ENCODE measurements at places on chromosomes 2 and 18.

GRCh38 chr18:35950628-35950982 lies 21.9 kb upstream of the RMP24 start:
- DNase-seq, result no peak

DNA sequence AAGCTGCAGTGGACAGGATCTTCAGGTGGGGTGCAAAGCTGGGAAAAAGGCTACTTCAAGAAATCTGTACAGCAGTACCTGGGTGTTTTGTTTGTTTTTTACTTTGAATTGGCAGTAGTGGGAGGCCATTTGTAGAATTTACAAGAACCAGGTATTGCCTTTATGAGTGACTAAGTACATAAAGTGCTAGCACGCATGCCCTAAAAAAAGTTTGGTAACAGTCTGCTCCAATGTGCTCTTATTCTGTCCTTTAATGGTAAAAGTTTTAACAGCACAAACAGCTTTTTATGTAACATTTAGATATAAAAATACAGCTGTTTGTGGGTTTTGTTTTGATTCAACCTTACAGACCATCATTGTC lies 17.2 kb downstream of the REV1 start:
- no peak for DNase-seq

- no peak for DNase-seq
These were observed 366.6 kb upstream of the MC4R start for GRCh38 chr18:60739212-60739611.

GRCh38 chr2:153871231-153872221 lies at the start of gene GALNT13:
GALNT13 (plus strand) TSS chr2:153871922.
- peak; percentile 54 for DNase-seq

DNA sequence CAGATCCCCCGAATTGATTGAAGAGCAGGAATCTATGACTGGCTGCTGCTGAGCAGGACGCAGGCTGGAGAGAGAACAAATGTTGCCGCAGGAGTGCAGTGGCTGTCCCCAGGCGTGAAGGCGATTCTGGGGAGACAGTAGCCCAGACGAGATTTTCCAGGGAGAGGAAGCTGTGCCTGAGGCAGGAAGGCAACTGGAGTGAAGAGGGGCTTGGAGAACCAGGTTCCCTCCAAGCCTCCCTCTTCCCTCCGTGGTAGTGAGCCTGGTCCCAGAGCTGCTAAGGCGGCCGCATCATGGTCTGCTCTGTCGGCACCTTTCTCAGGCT lies 1.3 kb upstream of the NPPC start:
- DNase-seq, result no peak

- no peak for DNase-seq
These were observed 19.4 kb downstream of the THAP4 start for GRCh38 chr2:241617431-241618154.

DNA sequence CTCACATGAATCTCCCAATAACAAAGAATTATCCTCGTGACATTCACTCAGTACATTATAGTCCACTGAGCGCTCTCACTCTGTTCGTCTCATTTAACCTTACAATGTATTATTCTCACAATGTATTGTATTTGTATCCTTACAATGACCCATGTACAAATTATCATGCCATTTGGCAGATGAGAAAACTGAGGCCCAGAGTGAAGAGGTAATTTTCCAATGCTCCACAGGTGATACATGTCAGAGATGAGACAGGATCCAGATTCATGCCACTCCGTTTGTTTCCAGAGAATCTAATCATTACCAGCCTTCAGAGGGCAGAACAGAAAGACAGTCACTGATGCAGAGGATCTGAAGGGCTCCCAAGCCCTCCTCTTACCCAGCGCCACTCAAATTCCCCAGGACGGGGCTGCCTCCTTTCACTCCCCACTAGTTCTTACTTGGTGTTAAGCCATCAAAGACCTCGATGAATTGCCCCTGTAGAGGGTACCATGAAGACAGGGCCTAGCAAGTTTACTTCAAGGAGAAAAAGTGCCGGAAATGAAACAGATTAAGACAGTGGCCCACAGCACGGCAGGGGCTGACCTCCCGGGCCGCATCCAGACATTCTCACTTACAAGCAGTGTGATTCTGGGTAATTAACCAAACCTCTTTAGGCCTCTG lies 98.4 kb upstream of the MBOAT2 start:
- no peak for DNase-seq

DNA sequence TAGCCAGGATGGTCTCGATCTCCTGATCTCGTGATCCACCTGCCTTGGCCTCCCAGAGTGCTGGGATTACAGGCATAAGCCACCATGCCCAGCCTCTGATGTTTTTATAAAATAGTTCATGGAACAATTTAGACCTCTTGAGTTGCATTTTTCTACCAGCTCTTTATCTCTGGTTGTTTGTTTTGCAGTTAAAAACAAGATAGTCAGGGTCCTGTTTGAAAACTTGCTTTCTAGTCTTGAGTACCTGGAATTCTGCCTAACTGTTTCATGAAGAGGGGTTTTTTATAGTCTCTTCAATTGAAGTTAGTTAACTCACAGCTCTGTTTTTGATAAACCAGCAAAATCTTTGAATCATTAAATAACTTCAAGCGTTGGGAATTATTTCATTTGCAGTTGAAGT lies 244.8 kb downstream of the PARD3B start:
- DNase-seq, result no peak

DNA sequence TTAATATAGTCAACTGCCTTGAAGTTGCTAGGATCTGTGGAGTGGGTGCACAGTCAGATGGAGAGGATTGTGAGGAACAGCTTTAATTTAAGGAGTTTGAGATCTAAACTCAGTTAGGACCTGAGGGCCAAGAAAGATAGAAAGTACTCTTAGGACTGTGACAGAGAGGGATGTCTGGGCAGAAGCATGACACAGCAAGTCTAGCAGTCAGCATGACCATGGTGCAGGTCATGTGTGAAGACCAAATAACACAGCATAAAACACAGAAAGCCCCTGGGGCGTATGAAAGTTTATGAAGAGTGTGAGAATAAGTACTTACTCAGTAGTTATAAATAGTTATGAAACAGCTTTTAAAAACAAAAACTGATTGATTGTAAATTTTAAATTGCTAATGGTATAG lies 107.2 kb downstream of the GALNT1 start:
- no peak for DNase-seq

DNA sequence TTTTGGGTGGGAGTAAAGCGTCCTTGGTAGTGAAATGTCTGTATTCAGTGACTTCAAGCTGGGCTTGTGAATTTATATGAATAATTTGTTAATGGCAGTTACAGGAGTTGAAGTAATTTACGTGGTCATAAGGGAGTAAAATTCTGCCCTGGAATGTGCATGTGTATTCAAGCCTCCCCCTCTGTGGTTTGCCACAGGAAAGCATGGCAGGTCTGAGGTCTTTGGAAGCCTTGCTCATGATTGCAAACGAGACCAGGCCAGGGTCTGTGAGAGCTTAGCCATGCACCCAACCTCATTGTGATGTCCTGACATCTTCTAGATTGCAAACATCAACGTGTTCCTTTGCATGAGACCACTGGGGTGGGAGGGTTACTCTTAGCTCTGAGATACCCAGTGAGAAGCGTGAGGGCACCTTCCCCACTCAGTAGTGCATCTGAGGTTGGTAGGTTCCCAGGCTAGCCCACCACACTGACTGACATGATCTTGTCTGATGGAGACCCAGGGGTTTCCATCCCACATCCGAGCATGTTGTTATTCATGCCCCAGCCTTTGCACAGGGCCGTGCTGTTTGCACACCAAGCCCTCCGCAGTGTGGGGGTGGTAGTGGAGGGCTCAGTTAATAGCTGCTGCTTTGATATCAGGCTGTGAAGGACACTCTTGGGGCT lies 216.5 kb downstream of the KLHL29 start:
- no peak for DNase-seq

DNA sequence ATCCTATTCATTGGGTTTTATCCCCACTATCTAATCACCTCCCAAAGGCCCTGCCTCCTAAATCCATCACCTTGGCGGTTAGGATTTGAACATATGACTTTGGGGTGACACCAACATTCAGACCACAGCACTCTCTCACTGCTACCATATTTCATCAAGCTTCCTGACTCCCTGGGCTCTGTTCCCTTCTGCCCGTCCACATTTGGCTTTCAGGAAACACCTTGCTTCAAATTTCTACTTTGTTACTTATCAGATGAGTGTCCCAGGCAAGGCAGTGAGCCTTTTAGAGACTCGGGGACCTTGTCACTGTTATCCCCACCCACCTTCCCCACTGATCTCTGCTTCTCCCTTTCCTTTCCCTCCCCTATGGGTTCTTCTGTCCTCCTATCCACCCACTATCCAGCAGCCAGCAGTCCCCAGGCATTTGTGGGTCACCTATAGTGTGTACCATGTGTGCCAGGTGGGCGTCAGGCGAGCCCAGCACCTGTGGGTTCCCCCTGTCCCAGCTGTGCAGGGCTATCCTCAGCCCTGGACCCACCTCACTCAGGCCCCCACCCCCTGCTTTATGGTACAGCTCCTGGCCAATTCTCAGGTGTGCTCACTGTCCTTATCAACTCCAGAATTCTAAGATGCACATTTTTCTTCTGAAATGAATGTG lies 230.9 kb downstream of the LOXHD1 start:
- DNase-seq, result no peak

- no peak for DNase-seq
These were observed 260.0 kb upstream of the FN1 start for GRCh38 chr2:215695861-215696260.

DNA sequence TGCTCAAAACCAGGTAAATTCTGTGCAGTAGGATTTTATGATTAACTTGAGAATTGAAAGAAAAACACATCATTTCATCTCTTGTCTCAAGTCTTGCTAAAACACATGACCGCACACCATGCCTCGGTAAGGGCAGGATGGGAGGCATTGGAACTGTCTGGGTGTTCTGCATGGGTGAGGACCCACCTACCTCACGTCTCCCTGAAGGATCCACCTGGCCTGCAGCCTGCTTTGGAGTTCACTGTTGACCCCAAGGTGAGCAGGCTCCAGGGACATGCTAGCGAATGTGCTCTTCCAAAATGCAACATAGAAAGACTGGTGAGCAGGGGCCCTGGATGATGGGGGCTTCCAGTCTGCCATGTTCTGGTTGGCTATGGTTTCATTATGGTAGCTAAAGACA lies 131.5 kb downstream of the NCK2 start:
- no peak for DNase-seq

GRCh38 chr18:46334868-46335281 lies 230.7 kb downstream of the HAUS1 start:
- no peak for DNase-seq

DNA sequence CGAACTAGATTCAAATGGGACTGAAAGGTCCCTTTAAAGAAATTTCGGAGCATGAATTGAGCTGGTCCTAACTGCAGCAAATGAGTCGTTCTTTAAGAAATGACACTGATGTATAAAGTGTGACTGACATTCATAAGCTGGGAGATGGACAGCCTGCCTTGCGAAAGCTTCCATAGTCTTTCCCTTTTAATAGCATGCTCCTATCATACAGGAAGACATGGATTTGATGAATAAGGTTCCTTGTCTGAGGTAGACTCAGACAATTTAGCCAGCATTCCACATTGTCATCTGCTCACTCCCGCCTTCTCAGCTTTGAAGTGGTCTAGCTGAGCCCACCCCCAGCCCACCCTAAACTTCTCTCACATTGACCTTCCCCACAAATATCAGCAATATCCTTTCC lies 264.9 kb downstream of the TSN start:
- no peak for DNase-seq

GRCh38 chr2:200219309-200220113 lies 87.0 kb upstream of the SPATS2L start:
- no peak for DNase-seq

DNA sequence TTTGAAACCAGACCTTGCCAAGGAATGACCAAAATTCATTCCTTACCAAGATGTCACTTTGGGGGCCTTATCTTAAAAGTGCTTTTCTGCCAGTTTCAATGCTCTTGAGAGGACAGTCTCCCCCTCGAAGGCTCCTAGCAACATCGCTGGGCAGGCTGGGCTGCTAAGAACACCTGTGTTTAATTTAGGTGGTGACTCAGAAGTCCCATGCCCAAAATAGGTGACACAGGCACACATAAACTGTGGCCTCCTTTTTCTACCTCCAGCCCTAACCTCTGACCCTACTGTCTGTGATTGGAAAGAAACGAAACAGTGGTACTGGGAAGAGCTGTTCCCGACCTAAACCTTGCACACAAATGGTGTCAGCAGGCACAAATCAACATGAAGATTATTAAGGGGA lies 28.7 kb upstream of the ROCK2 start:
- DNase-seq, result no peak

- no peak for DNase-seq
These were observed 31.1 kb upstream of the MYT1L start for GRCh38 chr2:2362181-2362580.

DNA sequence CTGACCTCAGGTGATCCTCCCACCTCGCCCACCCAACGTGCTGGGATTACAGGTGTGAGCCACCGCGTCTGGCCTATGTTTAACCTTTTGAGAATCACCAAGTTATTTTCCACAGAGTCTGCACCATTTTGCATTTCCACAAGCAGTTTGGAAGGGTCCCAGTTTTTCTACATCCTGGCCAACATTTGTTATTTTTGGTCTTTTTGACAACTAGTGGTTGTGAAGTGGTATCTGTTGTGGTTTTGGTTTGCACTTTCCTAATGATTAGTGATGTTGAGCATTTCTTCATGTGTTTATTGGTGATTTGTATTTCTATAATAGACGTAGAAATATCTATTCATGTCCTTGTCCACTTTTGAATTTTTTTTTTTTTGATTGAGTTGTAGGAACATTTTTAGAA lies 67.9 kb downstream of the BIRC6 start:
- no peak for DNase-seq

DNA sequence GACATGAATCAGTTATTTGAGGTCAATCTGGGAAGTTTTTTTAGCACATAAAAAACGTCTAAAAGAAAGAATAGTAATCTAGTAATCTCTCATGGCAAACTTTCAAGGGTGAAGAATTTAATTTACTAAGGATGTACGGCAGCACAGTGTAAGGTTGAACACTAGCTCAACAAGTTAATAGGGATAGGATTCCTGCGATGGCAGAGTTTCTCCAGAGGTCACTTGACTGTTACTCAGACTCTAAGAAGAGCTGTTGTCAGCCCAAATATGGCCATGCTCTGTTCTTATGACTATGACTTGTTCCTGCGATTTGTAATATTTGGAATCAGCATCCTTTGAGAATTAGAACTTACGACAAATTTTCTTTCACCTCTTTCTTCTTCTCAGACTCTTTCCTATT lies 553.3 kb upstream of the TNP1 start:
- no peak for DNase-seq

GRCh38 chr2:137764646-137765045 lies 199.6 kb upstream of the HNMT start:
- DNase-seq, result no peak

DNA sequence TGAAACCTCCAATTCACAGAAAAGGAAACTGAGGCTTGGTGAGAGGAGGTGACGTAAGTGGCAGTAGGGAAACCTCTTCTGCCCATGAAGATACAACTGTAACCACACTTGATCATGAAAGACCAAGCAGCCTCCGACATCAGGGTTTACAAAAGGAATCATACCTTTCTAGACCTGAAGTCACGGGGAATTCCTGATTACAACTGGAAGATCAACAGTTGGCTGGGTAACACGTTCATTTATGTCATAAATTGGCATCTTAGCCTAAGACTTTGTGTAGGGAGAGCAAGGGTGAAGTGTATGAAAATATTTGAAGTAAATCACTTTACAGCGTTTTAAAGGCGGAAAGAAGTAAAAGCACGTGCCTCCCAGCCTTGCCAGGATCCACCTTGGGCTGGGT lies 922 bp downstream of the HS1BP3 start:
- DNase-seq, result no peak

- no peak for DNase-seq
These were observed 51.8 kb downstream of the NTSR2 start for GRCh38 chr2:11617984-11618707.

- no peak for DNase-seq
These were observed at the start of gene SMYD1 for GRCh38 chr2:88067598-88067997. SMYD1 (plus strand) TSS chr2:88067825; CDS start chr2:88067865, 40 bp downstream.

- no peak for DNase-seq
These were observed 332.9 kb downstream of the CDH2 start for GRCh38 chr18:27843783-27844777.
